ENCODE measurements at places on chromosomes 2 and 18.
A peak's percentile ranks its signal among the peaks of the same experiment; 100 is the strongest.

- no peak for DNase-seq
Observed at GRCh38 chr2:108841506-108841905, 54.9 kb downstream of the CCDC138 start.

DNA sequence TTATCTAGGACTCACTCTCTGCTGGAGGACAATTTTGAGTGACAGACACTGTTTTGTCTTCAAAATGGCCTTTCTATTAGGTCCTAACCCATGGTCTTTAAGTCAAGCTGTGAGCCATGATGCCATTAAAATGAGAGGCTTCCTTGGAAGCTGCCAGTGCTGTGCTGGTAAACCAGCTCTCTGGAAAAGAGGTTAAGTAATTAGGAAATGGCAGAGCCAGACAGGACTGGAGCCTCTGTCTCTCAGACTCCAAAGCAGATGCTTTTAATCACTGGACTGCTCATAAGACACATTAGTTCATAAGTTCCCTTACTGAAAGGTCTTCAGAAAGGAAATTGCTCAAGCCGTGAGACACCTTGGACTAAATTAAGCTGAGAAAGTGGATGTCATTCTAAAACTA is 25.8 kb upstream of the LHCGR start:
- peak; percentile 15 for DNase-seq

DNA sequence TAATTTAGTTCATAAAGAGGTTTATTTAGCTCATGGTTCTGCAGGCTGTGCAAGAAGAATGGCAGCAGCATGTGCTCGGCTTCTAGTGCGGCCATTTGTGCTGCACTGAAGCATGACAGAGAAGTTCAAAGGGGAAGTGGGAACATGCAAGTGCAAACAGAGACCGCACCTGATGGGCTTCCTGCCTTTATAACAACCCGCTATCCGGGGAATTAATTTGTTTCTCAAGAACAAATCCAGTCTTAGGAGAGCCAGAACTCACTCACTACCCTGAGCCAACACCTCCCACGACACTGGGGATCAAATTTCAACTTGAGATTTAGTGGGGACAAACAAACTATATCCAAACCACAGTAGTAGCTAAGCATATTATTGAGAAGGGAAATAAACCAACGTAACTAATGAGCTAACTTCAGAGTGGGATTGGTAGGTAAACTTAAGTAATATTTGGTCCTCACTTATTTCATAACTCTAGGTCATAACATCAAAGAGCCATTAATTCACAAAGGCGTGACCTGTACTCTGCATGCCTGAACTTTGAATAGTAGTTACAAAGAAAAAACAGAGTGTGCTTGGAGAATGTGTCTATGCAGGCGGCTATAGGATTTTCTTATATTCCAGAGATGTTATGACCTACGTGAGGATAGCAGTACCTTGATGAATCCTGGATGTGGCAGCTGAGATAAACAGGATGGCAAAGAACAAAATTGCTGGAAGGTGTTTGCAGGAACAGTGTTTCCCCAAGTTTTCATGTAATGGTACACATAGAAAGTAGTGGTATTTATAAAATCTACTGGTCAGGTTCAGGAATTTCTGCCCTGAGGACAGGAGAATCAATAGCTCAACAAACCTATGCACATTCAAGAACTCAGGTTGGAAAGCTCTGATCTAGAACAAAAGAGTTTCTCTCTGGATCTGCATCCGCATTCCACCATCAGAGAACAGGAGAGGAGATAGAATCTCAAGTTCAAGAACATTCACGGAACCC is 845.9 kb upstream of the ID2 start:
- no peak for DNase-seq

GRCh38 chr18:13165636-13166423 is 52.7 kb upstream of the LDLRAD4 start:
- DNase-seq = no peak

- no peak for DNase-seq
Observed at GRCh38 chr18:23088310-23088709, 47.0 kb upstream of the CABLES1 start.

Data from A673 (cell line).